ENCODE measurements at places on chromosomes 3 and 15.

GRCh38 chr15:89129123-89129815, 41.0 kb downstream of the ABHD2 start:
- no peak for DNase-seq

- DNase-seq, result no peak
These were observed 521.8 kb upstream of the CNTN3 start for GRCh38 chr3:75136100-75136897.

GRCh38 chr3:140242818-140243276, 307.9 kb downstream of the CLSTN2 start:
- no peak for DNase-seq

- DNase-seq, result no peak
These were observed 105.4 kb upstream of the RPL32 start for GRCh38 chr3:12946649-12947316.

DNA sequence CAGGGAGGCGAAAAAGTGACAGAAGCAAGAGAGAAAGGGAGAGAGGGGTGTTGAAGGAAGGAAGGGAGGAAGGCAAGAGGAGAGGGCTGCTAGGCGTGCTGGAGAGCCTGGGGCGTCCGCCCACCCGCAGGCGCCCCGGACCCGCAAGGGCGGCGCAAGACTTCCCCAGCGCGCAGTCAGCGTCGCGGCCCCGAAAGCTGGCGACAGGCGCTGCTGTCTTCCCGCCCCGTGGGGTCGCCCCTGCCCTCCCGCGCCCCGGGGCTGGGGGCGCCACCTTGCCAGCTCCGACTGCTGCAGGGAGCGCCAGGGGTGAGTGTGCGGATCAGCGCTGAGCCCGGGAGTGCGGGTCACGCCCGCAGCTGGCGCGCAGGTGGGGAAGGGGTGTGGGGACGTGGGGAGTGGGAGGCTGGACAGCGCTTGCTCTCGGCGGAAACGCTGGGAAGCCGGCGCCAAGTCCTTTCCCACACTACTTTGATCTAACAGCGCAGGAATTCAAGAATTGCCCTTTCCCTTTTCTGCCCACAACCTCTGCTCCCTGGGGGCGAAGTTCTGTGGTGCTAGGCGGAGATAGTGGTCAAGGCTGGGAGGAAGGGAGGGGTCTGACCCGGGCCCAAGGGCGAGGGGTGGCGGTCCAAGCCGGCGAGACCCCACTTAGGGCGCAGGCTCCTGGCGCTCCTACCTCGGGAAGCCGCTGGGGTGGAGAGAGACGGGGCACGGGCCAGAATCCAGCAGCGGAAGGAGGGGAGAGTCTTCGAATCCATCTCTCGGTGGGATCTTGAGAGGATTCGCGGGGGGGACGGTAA, 266.1 kb downstream of the CGGBP1 start:
- no peak for DNase-seq

DNA sequence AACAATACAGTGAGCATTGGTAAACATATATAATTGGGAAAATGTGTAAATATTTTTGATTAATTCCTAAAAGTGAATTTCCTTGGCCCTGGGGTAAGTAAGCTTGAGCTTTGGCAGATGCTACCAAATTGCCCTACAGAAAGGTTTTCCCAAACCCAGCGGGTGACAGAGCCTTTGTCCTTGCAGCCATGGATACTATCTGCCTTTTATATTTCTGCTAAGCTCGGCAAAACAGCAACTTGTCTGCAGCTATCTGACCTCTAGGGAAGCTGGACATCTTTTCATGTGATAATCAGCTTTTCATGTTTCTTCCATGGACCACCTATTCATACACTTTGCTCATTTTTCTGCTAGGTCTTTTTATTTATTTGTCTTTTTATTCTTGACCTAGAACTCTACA, 64.7 kb upstream of the SEC22A start:
- DNase-seq, result no peak

GRCh38 chr15:69666441-69666882, 213.8 kb downstream of the RPLP1 start:
- no peak for DNase-seq

DNA sequence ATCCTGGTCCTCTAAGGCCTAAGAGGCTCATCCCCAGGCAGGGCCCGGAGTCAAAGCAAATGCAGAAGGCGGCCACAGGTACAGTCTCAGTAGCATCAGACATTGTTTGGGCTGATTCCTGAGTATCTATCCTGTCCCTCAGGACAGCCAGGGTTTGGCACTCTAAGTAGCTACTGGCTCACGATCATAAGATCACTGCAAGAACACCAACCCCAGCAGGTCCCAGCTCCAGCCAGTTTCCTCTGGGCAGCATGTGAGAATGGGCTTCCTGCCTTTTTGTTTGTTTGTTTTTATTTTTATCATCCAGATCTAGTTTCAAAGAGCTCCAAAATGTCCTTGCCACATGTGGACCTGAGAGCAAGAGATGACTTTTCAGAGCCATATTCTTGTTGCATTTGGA, 32.7 kb downstream of the LRRFIP2 start:
- no peak for DNase-seq

- DNase-seq, result no peak
These were observed 66.6 kb downstream of the SYNPR start for GRCh38 chr3:63344661-63345060.

DNA sequence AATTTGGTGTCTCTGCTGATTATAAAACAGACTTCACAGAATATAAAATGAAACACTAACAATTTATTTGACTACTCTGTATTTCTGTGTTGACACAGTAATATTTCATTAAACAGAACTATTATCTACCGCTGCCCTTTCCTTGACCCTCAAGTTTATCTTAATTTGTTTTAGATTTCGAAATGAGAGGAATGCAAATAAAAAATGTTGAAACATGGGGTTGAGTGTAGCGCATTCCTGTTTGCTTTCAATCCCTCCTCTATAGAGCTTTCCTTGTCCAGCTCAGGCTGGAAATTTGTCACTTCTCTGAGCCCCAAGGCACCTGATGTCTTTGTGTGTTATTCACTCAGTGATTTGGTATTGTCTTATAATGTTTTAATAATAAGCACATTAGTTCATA, 550.2 kb downstream of the ZBBX start:
- DNase-seq, result peak; percentile 39

DNA sequence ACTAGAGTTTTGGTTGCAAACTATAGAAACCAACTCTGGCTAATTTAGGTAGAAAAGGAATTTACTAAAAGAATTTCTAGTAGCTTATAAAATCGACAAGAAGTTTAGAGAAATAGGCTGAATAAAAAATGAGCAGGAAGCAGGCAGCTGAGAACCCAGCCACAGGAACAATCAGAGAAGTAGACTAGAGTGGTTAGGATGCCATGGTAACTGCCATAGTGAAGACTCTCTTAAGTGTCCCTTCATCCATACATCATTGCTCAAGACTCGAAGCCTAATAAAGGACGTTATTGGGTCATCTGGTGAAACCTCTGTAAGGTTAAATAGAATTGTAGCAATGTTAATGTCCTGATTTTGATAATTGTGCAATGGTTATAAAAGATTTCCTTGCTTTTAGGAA, 13.8 kb downstream of the AVEN start:
- DNase-seq, result no peak

DNA sequence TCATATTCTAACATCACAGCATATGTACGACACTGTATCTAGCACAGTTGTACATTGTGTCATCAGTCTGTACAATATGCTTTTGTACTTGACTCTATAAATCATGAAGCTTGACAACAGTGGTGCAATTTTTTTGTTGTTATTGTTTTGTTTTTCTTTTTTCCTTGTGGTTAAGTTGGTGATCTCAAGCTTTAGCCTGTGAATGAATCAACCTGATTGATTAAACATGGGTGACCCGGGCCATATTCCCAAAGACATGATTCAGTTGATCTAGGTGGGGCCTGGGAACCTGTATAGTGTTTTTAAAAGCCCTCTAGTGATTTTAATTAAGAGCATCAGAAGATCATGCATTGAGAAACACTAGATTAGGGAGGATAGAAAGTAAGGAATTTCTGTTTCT, 101.8 kb upstream of the AADACL2 start:
- no peak for DNase-seq

DNA sequence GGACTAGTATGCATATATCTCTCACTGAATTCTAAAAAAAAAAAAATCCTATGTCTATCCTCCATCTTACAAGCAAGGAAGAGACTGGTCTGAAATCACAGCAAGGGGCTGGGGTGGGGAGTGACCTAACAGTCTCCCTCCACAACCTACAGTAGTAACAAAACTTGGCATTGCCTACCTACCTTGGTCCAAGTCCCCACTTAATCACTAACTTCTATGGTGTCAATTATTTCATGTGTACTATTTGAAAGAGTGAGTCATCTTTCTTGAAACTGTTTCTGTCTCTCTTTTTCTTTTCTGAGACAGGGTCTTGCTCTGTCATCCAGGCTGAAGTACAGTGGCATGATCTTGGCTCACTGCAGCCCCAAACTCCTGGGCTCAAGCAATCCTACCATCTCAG, 36.8 kb downstream of the CHAC1 start:
- DNase-seq, result no peak

- DNase-seq, result no peak
These were observed 619.0 kb downstream of the ROBO1 start for GRCh38 chr3:79148786-79149185.

DNA sequence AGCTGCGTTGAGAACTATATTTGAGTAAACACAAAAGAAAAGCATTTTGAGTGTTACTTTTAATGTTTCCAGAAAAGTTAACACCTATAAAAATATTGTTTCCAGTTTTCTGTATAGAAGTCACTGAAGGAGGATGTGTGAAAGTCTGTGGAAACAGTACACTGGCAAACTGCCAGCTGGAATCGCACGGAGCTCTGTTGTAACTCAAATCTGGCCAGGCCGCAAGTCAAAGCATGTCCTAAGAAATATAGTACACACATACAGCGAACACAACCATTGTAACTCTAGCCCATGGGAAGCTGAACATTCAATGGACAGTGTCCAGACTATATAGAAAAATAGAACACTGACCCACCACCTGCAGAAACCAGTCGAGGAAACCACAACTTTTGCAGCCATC, 657.2 kb downstream of the FHIT start:
- DNase-seq, result no peak

- DNase-seq, result no peak
These were observed 19.1 kb upstream of the RIOX2 start for GRCh38 chr3:97991293-97991682.

DNA sequence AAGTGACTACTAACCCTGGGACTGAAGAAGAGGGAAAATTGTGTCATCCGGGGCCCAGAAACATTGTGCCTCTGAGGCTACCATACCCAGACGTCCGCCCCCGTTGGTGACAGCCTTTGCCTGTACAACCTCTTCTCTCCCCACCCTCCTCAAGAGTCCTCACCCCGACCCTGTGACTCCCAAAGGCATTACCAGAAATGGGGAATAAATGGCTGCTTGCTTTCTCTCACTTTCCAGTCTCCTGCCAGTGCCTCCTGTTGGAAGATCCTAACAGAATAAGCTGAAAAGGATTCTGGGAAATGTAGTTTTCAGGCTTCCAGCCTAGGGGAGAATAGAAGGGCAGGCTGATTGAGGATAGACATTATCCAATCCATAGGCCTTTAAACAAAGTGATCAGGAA, 30.8 kb upstream of the SLC25A36 start:
- no peak for DNase-seq
